ENCODE measurements at places on chromosomes 2 and 18.

DNA sequence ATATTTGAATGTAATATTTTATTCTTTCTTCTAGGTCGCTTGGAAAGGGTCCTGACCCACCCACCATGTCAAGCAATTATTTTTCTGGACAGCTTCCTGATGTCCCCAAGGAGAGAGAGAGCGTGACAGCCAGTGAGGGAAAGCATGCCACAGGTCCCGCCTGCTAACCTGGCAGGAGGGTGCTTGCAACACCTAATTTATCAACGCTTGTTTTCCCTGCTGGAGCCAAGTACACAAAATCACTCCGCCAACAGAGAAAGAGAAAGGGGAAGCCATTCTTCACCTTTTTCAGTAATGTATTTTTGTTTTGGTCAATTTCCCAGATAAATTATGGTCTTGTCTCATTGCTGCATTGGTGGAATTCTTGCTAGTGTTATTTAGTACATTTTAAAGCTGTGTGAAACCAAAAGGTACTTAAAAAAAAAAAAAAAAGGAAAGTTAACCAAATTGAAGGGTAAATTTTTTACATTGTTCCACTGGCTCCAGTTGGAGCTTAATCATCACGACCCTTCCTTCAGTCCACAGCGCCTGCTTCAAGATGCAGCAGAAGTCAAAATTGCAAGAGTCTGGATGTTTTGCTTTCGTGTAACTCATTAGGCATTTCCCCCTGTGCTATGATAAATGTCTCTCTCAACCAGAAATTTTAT, 88.5 kb upstream of the COPS8 start:
- DNase-seq = no peak

DNA sequence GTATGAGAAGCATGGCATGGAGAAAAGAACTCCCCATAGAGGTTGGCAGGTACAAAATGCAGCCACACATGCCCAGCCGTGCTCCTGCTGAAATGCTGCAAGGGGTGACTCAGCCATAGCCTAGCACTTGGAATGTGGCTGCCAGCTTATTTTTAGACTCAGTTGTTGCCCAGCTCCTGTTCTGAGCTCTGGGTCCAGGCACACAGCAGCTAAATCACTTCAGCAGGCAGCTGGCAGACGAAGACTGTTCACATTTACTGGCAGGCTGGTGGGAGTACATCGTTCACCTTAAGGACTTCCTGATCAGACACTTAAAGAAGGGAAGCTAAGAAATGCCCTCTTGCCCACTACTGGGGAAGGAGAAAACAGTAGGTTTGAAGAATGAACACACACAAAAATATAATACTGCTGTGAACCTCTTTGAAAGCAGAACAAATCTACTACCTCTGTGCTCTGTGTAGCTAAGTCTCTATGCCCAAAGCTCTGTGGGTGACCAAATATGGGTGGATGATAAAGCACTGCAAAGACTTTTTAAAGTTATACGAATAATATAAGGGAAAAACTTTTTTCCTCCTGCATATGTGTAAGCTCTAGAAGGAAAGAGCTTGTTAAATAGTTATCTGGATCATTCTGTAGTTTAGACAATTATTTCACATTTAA, 146.1 kb downstream of the LNPK start:
- DNase-seq = no peak

DNA sequence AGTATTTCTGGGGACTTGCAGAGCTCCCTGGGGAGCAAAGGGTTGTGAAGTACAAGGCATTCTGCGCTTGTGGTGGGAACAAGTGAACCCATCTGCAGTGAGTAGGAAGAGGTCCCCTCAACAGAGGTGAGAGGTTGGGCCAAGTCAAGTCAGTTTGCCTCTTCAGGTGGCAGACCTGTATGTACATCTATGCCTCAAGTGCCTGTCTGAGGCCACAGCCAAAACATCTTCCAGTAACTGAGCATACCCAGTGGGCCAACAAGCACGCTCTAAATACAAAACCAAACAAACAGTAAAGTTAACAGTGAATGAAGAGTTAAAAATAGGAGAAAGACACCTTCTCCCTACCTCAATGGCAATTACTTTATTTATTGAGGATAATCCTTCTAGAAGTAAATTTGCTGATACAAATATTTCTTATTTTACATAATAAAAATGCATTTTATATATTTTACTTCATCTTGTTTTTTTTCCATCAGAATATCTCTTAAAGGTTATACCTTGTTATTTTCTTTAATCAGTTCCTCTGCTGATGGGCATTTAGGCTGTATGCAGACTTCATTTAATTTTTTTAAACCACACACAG, 2.5 kb downstream of the GYPC start:
- DNase-seq = no peak

- DNase-seq = no peak
Observed at GRCh38 chr2:215882689-215883088, 130.7 kb downstream of the MREG start.

- DNase-seq = no peak
Observed at GRCh38 chr2:240346753-240347372, 88.6 kb upstream of the GPC1 start.

DNA sequence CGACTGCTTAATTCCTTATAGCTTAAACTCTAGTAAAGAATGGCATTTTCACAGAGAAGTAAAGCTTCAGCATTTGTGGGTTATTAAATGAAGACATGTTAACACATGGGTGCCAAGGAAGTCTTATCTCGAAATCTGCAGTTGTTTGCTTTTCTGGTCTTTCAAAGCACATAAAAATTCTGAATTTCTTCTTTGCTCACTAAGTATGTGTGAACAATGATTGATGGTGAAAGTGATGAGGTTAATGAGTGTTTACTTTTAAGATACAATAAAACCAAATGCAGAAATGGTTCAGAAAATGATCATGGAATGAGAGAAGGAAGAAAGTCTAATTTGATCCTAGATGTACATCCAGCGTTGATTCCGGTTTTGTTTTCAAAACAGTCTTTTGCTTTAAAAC, 234.6 kb upstream of the RAB12 start:
- no peak for DNase-seq

- DNase-seq = no peak
Observed at GRCh38 chr2:165772183-165772582, 21.9 kb downstream of the GALNT3 start.

DNA sequence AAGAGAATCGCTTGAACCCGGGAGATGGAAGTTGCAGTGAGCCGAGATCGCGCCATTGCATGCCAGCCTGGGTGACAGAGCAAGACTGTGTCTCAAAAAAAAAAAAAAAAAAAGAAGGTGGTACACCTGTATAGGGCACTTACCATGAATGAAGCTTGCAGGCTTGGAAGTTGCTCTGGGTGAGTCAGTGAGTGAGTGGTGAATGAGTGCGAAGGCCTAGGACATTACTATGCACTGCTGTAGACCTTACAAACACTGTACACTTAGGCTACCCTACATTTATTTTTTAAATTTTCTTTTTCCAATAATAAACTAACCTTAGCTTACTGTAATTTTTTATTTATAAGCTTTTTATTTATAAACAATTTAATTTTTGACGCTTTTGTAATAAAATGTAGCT, 78.4 kb upstream of the ATG16L1 start:
- DNase-seq = no peak

DNA sequence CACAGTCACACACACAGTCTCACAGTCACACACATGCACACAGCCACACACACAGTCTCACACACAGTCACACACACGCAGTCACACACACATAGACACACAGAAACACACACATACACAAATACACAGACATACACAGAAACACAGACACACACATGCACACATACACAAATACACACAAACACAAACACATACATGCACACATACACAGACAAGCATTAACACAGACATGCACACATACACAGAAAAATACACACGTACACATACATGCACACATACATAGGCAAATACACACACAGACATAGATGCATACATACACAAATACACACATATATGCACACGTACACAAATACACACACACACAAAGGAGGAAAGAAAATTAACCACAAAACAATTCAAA, 150.5 kb downstream of the ALK start:
- DNase-seq = no peak

GRCh38 chr2:28956415-28956826, 24.7 kb upstream of the TOGARAM2 start:
- no peak for DNase-seq

- DNase-seq = no peak
Observed at GRCh38 chr2:191049728-191050639, 36.0 kb upstream of the STAT1 start.

- DNase-seq = no peak
Observed at GRCh38 chr18:76983613-76984051, 149.0 kb downstream of the MBP start.

- DNase-seq = no peak
Observed at GRCh38 chr2:155266583-155266982, 568.1 kb downstream of the KCNJ3 start.

DNA sequence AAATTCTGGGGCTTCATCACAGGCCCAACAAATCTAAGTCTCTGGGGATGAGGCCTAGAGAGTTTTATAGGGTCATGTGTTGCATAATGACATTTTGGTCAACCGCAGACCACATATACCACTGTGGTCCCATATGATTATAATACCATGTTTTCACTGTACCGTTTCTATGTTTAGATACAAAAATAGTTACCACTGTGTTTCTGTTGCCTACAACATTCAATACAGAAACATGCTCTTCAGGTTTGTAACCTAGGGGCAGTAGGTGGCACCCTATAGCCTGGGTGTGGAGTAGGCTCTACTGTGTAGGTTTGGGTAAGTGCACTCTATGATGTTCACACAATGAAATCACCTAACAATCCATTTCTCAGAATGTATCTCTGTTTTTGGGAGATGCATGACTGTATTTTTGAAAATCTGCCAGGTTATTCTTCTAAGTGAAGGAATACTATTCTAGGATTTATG, 485.2 kb downstream of the PTPRM start:
- no peak for DNase-seq

- no peak for DNase-seq
Observed at GRCh38 chr18:63445037-63445436, 22.8 kb upstream of the VPS4B start.

DNA sequence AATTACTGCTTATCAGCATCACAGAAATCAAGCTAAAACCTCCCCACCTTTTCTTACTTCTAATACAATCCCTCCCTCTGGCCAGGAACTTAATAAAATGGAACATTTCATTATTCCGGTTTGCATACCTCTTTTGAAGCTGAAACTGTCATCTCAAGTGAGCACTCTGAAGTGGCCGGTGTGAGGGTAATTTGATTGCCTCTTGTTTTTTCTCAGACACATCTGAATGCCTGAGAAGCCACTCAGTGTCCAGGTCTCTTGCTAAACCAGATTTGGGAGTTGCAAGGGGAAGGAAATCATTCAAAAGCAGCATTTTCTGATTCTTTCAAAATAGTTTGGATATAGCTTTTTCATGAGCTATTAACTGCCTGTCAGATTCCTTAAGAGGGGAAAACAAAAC, 190.3 kb downstream of the C1D start:
- DNase-seq = no peak

DNA sequence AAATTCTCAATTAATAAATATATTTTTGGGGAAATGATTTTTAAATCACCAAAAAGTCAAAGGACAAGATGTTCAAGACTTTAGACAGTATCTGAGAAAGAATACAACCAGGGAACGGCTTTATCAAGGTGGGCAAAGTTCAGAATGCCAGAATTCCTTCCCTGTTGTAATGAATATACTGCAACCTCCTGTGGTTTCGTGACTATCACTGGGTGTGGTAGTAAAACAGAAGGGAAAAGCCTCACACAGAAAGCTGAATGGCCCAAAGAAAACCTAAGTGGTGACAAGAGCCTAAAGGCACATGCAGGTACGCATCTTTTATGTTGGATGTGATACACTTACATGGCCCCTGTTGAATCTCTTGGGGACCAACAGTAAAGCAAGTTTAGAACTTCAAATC, 37.1 kb downstream of the MBD2 start:
- no peak for DNase-seq

DNA sequence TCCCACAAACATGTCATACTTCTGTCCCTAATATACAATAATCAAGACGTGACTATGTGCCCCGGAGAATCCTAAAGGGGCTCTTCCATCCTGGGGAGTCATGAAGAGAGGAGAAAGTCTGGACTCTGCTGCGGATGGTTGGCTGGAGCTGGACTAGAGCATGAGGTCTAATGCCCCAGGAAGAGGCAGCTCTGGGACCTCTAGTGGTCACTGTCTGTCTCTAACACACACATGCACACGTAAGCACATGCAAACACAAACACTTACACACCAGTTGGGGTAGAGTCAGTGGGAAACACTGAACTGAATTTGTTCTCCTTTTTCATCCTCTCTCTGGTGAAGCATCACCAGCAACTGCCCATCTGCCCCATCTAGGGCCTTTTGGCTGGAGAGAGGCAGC, 271.6 kb downstream of the TDRD15 start:
- DNase-seq = no peak

DNA sequence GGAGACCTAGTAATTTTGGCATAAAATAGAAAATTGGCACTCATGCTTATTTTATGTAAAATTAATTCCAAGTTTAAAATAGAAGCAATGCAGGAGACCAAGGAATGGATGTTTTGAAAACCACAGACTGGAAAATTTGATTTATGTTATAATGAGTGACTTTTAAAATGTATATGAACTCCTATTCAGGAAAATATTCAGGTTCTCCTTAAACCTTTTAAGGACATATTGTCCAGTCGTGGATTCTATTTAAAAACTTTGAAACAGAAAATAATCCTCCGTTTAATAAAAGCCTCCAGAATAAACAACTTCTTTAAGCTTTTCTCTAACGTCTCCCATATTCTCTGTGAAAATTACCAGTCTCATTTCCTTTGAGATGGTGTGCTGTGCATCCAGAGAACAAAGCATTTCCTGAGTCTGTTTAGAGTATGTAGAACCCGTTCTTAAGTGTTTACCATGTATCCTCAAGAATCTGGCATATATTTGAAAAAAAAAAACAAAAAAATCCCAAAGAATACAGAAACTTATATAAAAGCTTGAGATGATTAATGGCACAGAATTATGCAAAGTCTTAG, 8.6 kb upstream of the YES1 start:
- no peak for DNase-seq

- no peak for DNase-seq
Observed at GRCh38 chr2:104658144-104658835, 195.6 kb upstream of the POU3F3 start.

GRCh38 chr2:38233231-38233983, 143.7 kb downstream of the ATL2 start:
- no peak for DNase-seq

GRCh38 chr18:31722369-31722957, 38.1 kb upstream of the B4GALT6 start:
- DNase-seq = peak; percentile 65

DNA sequence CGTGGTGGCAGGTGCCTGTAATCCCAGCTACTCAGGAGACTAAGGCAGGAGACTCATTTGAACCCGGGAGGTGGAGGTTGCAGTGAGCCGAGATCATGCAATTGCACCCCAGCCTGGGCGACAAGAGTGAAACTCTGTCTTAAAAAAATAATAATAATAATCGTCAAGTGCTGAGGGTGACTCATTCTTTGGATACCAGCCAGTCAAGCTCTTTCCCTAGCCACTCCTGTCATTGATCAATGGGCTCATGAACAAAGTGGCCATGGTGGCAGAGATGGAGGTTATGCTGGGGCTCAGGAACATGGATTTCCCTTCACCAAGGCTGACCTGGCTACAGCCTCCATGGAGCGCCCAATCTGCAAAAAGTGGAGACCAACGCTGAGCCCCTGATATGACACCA, 94.5 kb upstream of the HAAO start:
- peak; percentile 11 for DNase-seq
